ENCODE measurements at places on chromosomes 11 and 22. TPM values are rescaled to one million over a fixed set of nuclear protein-coding genes. Genes with fewer than 3 reads are reported as not detected.

DNA sequence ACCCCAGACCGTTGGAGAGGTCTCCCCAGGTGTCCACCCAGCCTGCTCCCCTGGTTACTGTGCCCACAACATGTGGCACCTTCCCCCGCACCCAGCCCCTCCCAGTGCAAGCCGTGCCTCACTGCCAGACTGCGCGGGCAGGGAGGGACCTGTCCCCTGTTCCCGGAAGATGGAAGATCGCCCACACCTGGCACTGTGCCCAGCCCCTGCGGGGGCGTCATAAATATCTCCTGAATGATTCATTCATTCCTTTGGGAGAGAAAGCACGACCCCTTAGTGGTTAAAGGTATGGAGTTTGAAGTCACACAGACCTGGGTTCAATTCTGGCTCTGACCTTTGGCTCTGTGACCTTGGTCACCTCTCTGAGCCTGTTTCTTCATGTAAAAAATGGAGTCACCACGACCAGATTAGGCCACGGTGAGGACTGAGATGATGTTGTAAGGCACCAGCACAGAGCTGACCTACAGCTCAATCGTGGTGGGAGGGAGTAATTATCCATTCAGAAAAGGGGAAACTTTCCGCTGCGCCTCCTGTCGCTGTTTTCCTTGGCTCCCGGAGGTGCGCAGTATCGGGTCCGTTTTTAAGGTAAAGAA, 497 bp upstream of the SYT12 start:
- DNase-seq: peak; percentile 20

DNA sequence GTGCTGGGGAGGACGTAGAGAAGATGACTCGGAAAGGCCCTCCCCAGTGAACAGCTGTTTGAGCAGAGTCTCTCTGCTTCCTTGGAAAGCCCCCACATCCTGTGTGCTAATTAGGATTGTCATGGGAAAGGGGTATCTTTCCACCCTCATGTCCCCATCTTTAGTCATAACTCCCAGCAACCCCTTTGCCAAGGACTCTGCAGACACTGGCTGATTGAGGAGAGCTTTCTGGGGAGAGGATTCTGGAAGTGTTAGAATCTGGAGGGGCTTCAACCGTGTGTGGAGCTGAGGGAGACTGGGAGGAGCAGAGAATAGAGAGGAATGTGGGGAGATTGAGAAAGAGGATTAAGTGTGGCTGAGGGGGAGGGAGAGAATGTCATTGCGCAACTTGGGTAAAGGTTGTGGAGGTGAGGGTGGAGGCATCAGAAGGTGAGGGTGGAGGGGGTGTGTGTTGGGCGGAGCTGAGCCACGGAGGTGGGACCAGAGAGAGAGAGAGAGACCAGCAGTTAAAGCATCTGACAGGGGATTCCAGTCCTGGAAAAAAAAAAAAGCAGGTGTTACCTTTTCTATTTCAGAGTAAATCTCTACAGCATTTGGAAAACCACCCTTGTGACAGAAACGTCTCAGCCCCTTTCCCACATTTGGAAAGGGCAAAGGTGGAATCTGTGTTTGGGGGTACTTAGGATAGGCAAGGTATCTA, 2.2 kb downstream of the DTX4 start:
- peak; percentile 76 for DNase-seq

DNA sequence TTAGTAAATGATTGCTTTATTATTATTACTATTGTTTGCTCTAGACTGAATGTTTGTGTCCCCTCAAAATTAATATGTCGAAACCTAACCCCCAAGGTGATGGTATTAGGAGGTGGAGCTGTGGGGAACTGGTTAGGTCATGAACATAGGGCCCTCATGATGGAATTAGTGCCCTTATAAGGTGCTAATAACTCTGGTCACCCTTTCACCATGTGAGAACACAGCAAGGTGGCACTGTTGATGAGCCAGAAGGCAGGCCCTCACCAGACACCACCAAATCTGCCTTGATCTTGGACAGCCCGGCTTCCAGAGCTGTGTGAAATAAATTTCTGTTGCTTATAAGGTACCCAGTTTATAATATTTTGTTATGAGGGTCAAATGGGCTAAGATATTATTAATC, 95.8 kb downstream of the BDNF start:
- no peak for DNase-seq

DNA sequence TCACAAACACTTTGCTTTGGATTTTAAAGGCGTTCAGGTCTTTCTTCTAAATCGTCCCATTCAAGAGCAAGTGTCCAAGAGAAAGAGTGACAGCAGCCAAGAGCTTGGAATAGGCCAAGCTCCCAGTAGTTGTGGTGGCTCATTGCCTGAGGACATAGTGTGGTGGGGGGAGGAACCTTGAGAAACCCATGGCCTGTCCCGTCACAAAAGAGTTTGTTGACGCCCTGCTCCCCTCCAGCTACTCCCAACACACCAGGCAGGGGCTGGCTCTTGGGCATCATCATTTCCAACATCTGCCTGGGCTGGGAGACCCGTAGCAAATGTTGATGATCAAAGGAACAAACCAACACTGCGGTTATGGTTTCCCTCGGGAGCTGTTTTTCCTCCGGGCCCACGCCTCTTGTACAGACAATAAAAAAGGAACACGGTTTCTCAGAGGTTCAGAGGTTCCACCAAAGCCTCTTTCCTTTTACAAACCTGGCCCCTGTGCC, 20.8 kb downstream of the FADS3 start:
- peak; percentile 71 for DNase-seq

DNA sequence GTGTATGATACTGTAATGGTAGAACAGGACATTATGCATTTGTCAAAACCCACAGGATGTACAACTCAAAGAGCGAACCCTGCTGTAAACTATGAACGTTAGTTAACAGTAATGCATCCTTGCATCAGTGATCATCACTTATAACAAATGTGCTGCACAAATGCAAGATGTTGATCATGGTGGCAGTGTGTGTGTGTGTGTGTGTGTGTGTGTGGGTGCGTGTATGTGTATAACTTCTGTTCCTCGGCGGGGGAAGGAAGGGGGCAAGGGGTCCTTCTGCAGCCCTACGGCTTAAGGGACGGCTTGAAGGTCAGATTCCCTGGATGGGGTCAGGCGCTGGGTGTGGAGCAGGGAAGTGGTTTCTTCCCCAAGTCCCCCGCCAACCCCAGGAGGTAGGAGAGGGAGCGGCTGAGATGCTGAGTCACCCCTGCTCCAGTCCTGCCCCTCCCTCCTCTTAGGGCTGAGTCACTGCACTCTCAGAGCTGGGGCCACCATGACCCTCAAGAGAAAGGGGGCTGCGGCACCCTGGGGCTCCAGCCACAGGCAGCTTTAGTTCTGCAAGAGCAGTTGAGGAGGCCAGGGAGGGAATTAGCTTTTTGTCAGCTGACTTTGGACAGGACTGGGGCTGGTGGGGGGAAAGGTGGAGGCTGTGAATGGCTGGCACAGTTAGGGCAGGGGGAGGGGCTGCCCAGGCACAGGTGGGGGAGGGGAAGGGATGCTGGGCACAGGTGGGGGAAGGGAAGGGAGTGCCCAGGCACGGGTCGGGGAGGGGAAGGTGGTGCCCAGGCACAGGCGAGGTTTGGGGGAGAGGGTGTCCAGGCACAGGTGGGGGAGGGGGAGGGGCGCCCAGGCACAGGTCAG, 8.8 kb upstream of the CTSD start:
- no peak for DNase-seq

GRCh38 chr11:119343726-119344125, 2.8 kb downstream of the MFRP start:
- peak; percentile 15 for DNase-seq

- DNase-seq: no peak
Measured at GRCh38 chr11:32888805-32889204, 3.8 kb upstream of the QSER1 start.

DNA sequence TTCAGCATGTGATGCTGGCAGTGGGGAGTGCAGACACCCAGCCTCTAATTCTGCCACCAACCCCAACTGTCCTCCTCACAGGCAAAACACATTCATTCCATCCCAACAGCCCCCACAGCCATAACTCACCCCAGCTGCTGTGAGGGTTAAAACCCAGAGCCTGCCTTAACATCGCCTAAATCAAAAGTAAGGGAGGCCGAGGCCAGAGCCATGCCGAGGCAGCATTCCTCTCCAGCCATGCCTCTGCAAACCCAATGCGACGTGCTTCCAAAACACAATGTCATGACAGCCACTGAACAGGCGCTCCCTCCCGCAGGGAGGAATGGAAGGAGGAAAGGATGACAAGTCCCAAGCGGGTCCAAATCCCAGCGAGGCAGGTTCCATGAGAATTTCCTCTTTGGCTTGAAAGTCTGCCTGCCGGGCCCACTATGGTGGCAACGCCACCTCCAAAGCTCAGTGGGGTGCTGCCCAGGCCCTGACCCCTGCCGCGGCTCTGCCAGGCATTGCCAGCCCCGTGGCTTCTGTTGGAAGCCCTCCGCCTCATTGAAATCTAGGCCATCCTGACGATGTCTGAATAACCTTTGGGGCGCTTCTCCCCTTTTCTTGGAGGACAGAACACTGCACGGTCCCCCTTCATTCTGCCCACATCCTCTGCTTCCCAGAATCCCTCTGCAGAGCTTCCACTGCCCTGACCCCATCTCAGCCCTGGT, 472.3 kb downstream of the BRD1 start:
- no peak for DNase-seq

DNA sequence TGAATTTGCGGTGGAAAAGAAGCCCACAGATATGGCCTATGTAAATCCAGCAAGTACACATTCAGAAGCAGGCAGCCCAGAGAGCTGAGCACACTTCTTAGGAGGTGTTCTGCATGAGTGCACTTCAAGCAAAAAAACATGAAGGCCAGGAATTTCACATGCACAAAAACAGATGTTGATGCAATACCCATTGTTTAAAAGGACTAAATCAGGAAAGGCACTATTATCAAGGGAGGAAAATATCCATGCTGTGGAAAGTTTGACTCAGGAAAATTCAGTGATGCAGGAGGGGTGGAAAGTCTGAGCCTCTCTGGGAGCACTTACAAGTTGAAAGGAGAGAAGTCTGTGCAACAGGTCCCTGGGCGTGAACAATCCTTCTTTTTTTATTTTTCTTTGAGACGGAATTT, 15.8 kb upstream of the CARS1 start:
- peak; percentile 95 for DNase-seq

GRCh38 chr22:20212754-20213699, 55.1 kb downstream of the RTN4R start:
- no peak for DNase-seq

Gene LYVE1
- polyA plus RNA-seq: 76.9 TPM

Gene OR2AG2
- not detected for polyA plus RNA-seq

Gene OLFML1
- 68.1 TPM for polyA plus RNA-seq

Gene C22orf42
- not detected for polyA plus RNA-seq

All from muscle of leg (tissue), 16 donors.